Osteoblast (primary cell): ENCODE measurements at places on chromosomes 13 and 19. TPM values are rescaled to one million over a fixed set of nuclear protein-coding genes. Genes with fewer than 3 reads are reported as not detected.

ZNF829 gene
- 4.0 and 4.7 TPM in 2 replicates for total RNA-seq

SERPINE3 gene
- not detected in 2 replicates for total RNA-seq

PLK5 gene
- total RNA-seq = under 0.01 TPM in 1 of 2 replicates, not detected in the other

APOC4 gene
- not detected in 2 replicates for total RNA-seq

CLEC4M gene
- not detected in 2 replicates for total RNA-seq

ACER1 gene
- under 0.01 TPM in 1 of 2 replicates, not detected in the other for total RNA-seq

ZNF234 gene
- total RNA-seq = 14.8 and 15.9 TPM in 2 replicates

SIGLECL1 gene
- not detected in 2 replicates for total RNA-seq

OR4F17 gene
- total RNA-seq = not detected in 2 replicates

BIVM gene
- 22.1 and 30.9 TPM in 2 replicates for total RNA-seq

SLC5A5 gene
- under 0.01 TPM in 2 replicates for total RNA-seq

DNA sequence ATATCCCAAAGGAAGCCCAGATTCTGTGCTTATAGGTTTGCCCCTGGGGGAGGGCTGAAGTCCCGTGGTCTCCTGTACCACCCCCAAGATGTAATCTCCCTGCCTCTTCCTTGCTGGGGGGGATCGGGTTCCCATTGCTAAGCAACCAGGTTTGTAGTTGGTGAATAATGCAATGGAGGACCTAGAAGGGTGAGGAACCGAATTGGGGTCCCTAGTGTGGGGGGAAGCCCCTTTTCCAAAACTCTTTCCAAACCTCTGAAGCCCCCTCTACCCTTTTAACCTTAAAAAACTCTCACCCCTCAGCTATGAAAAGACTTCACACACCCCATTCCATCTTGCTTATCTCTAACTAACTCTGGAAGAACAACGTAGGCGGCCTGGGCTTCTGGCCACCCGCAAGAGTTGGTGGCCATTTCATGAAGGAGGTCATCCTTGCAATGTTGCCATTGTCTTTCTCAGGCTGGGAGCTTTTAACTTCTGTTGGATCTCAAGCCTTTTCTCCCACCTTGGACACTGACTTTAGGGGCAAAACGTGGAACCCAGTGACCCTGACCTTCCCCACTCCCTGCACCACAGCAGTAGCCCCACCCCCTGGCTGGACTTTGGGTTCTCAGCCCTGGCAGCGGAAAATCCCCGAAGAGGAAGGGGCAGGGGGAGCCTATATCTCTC, 661 bp downstream of the PALM3 start:
- H3K4me1 ChIP-seq = no peaks in the 10 kb centered on the region
- H3K36me3 ChIP-seq = no peaks in the 10 kb centered on the region
- no peak overlapping the region for H3K27ac ChIP-seq
- H3K4me3 ChIP-seq = no peak overlapping the region
- H3K27me3 ChIP-seq = peaks cover 18% of the 10 kb centered on the region

DNA sequence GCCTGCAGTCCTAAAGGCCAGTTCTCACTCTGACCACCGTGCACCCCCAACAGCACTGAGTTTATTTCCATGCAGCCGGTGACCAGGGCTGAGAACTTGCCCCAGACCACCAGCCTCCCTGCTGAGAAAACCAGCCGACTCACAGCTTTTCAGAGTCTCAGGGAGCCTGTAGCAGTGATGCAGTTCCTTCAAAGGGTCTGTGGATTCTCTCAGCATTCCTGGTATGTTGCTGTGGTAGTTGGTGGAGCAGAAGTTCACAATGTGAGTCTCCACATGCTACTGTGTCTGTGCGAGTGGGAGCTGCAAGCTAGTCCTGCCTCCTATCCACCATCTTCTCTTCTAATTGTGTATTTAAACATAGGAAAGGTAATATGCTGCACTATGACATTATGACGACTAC, 254.9 kb upstream of the KLF12 start:
- no peaks in the 10 kb centered on the region for H3K27me3 ChIP-seq
- no peak overlapping the region for H3K27ac ChIP-seq
- no peak overlapping the region for H3K4me3 ChIP-seq
- no peaks in the 10 kb centered on the region for H3K4me1 ChIP-seq

DNA sequence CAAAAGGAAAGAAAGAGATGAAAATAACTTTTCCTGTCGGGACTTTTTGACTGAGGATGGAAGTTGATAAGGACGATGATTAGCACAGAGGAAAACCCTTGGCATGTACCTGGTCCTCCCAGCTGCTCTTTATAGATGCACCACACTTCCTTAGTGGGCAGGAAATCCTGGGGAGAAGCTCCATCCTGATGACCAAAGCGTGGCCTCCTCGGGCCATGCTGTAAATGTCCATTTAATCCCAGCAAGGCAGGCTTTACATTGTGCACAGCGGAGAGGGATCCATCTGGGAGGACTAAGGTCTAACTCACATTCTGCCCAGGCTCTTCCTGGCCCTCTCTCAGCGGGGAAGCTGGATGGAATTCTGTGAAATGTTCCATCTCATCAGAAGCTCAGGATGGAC, 113.5 kb downstream of the COL4A2 start:
- H3K27ac ChIP-seq = peak overlapping the region; percentile 67
- H3K4me1 ChIP-seq = peaks cover 42% of the 10 kb centered on the region
- no peak overlapping the region for H3K4me3 ChIP-seq
- H3K27me3 ChIP-seq = no peaks in the 10 kb centered on the region
- peaks cover 35% of the 10 kb centered on the region for H3K36me3 ChIP-seq

GRCh38 chr13:99959540-99960230, 11.9 kb downstream of the ZIC5 start:
- peak; percentile 83 for DNase-seq
- no peaks in the 10 kb centered on the region for H3K36me3 ChIP-seq
- H3K27me3 ChIP-seq = peaks cover 94% of the 10 kb centered on the region
- H3K27ac ChIP-seq = no peak overlapping the region

DNA sequence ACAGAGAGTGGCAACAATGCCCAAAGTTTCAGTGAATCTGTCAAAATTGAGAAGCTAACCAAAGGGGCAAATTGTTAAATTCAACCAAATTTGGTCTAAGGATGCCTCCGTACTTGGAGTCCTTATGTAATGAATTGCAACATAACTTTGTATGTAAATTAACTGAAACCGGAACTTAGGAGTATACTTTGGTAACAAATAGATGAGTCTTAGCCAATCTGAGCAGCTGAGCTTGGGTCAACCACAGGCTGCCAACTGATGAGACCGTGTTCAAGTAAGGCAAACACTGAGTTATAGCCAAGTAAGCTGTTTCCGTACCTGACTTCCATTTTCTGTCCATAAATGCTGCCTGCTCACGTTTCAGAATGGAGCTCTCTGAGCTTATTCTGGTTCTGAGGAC, 5.3 kb downstream of the VWA8 start:
- no peak for DNase-seq
- no peaks in the 10 kb centered on the region for H3K27me3 ChIP-seq
- H3K36me3 ChIP-seq = no peaks in the 10 kb centered on the region
- H3K27ac ChIP-seq = no peak overlapping the region
- H3K4me3 ChIP-seq = no peak overlapping the region

GRCh38 chr19:4664642-4665041, 5.5 kb downstream of the MYDGF start:
- H3K4me1 ChIP-seq = peaks cover 12% of the 10 kb centered on the region
- H3K4me3 ChIP-seq = no peak overlapping the region
- H3K27me3 ChIP-seq = no peaks in the 10 kb centered on the region
- peaks cover 50% of the 10 kb centered on the region for H3K36me3 ChIP-seq

GRCh38 chr19:33332248-33332647, 29.9 kb upstream of the CEBPA start:
- no peaks in the 10 kb centered on the region for H3K36me3 ChIP-seq
- DNase-seq = no peak
- no peaks in the 10 kb centered on the region for H3K4me1 ChIP-seq
- no peak overlapping the region for H3K4me3 ChIP-seq
- H3K27me3 ChIP-seq = peaks cover 8% of the 10 kb centered on the region

DNA sequence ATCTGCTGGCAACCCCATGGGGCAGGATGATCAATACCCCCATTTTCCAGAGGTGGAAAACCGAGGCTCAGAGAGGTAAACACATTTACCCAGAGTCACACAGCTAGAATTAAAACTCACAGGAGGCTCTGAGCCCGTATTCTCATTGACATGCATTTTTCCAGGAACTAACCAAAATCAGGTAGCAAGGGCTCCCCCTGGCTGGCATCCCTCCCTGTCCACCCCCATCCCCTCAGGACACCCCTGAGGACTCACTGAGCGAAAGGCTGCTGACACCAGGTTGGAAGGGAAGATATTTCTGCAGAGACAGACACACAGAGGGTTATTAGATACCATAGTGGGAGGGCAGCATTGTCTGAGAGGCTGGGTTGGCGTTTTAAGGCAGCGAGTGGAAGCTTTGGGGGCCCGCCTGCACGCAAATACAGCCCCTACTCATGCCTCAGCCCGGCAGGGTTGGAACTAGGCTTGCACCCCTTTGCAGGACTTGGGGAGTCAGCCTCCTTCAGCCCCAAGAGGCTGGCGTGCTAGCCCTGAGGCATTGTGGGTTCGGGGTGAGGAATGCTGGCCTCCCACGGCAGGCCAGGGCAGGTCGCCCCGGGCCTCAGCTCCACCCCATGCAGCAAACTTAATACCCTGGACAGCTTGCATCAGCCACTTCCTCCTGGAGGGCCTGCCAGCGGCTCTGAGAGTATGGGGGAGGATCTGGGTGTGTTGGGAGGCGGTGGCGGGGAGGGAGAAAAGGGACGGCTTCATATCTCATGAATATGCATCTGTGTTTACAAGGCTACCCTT, 3.9 kb downstream of the SLC1A5 start:
- H3K27me3 ChIP-seq = no peaks in the 10 kb centered on the region
- H3K4me3 ChIP-seq = peak overlapping the region; percentile 80
- peaks cover 39% of the 10 kb centered on the region for H3K4me1 ChIP-seq
- H3K27ac ChIP-seq = peak overlapping the region; percentile 97
- H3K36me3 ChIP-seq = peaks cover 46% of the 10 kb centered on the region

GRCh38 chr13:74487091-74487722, 353.0 kb upstream of the KLF12 start:
- no peaks in the 10 kb centered on the region for H3K36me3 ChIP-seq
- peaks cover 6% of the 10 kb centered on the region for H3K4me1 ChIP-seq
- no peaks in the 10 kb centered on the region for H3K27me3 ChIP-seq
- H3K27ac ChIP-seq = no peak overlapping the region
- H3K4me3 ChIP-seq = no peak overlapping the region

- peaks cover 12% of the 10 kb centered on the region for H3K4me1 ChIP-seq
- H3K36me3 ChIP-seq = no peaks in the 10 kb centered on the region
- no peaks in the 10 kb centered on the region for H3K27me3 ChIP-seq
- DNase-seq = peak; percentile 95
- no peak overlapping the region for H3K4me3 ChIP-seq
Measured at GRCh38 chr19:9958379-9958821, 22.1 kb upstream of the OLFM2 start.

DNA sequence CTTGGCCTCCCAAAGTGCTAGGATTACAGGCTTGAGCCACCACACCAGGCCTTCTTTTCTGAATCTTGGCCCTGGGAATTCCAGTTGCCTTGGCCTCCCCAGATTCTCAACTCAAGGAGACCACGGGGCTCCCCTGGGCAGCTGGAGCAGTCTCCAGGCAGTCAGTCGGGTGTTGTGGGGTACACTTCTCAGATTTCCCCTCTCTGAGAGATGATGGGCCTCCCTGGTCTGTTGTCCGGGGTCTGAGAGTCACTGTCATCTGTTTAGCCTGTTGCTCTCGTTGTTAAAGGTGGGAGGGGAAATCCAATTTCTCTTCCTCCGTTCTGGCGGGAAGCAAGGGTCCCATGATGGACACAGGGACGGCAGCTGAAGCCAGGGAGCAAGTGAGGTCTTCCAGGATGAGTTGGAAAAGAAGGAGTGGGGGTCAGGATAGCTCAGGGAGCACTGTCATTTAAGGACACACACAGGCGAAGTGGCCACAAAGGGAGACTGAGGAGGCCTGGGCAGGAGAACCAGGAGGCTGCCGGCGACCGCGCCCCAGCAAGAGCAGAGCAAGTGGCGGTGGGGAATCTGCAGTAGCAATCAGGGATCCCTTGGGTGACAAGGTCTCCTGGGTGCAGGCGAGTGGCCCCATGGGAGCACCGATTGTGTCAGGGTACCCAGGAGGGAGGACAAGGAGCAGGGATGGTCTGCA, 15.7 kb downstream of the WTIP start:
- H3K4me1 ChIP-seq = no peaks in the 10 kb centered on the region
- peaks cover 33% of the 10 kb centered on the region for H3K36me3 ChIP-seq
- H3K27me3 ChIP-seq = no peaks in the 10 kb centered on the region
- no peak overlapping the region for H3K4me3 ChIP-seq
- DNase-seq = peak; percentile 54
- no peak overlapping the region for H3K27ac ChIP-seq

GRCh38 chr13:23510979-23511735, 59.1 kb upstream of the TNFRSF19 start:
- H3K27ac ChIP-seq = peak overlapping the region; percentile 77
- H3K4me3 ChIP-seq = no peak overlapping the region
- H3K4me1 ChIP-seq = peaks cover 25% of the 10 kb centered on the region

DNA sequence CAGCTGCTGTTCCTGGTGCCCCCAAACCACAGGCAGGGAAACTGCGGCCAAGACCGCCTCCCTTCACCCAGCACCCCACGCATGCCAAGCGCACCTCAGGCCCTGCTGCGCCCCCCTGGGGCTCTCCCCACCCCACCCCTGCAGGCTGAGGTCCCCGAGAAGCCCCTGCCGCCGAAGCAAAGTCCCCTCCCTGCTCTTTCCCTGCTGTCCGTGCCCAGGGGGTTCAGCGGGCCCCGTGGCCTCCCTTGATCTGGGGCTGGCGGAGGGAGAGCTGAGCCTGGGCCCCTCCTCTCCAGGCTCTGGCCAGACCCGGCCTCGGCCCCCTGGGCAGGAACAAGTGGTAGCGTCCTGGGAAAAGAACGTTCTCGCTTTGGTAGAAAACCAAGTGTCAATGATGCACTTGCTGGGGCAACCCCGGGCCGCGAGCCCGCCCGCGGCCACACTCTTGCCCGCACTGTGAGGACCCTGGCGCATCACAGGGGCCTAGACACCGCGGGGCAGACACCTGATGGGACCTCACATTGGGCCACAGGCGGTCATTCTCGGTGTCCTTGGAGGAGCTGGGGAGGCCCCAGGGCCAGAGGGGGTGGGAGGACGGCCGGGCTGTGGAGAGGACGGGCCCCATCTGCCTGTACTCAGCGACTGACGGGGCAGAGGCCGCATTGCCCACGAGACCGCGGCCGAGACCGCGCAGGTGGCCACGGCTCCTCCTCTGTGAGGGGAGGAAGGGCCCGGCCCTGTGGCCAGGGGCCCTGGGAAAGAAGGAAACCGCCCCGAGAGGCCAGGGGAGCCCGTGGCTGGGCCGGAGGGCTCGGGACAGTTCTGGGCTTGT, 29.0 kb downstream of the GPX4 start:
- no peaks in the 10 kb centered on the region for H3K27me3 ChIP-seq
- H3K4me1 ChIP-seq = peaks cover 22% of the 10 kb centered on the region
- peak; percentile 90 for DNase-seq
- H3K4me3 ChIP-seq = peak overlapping the region; percentile 94
- H3K36me3 ChIP-seq = peaks cover 20% of the 10 kb centered on the region

- peaks cover 21% of the 10 kb centered on the region for H3K27me3 ChIP-seq
- no peaks in the 10 kb centered on the region for H3K4me1 ChIP-seq
- peak; percentile 94 for DNase-seq
- H3K27ac ChIP-seq = no peak overlapping the region
- H3K36me3 ChIP-seq = no peaks in the 10 kb centered on the region
Measured at GRCh38 chr19:47414469-47414868, 4.9 kb downstream of the MEIS3 start.

DNA sequence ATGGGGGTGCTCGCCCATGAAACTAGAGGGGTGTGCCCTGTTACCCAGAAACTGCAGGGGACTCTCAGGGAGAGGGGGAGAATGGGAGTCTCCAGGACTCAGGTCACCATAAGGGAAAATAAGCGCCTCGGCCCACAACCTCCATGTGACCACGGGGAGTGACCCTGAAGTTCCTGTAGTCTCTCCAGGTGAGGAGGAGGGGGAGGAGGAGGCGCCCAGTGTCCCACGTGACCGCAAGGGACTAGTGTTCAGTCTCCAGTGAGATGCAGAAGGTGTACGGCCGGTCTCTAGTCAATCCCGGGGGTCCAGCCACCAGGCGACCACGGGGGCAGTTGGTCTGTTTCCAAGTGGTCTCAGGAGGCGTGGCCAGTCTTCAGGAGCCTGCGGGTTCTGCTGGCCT, 16.0 kb downstream of the TM6SF2 start:
- H3K27me3 ChIP-seq = peaks cover 21% of the 10 kb centered on the region
- H3K4me1 ChIP-seq = no peaks in the 10 kb centered on the region
- H3K4me3 ChIP-seq = no peak overlapping the region
- no peak for DNase-seq
- no peak overlapping the region for H3K27ac ChIP-seq
